ENCODE measurements at places on chromosomes 13 and 19.
A peak's percentile ranks its signal among the peaks of the same experiment; 100 is the strongest.

- DNase-seq, result no peak
These were observed 159.9 kb downstream of the KATNAL1 start for GRCh38 chr13:30147421-30147820.

DNA sequence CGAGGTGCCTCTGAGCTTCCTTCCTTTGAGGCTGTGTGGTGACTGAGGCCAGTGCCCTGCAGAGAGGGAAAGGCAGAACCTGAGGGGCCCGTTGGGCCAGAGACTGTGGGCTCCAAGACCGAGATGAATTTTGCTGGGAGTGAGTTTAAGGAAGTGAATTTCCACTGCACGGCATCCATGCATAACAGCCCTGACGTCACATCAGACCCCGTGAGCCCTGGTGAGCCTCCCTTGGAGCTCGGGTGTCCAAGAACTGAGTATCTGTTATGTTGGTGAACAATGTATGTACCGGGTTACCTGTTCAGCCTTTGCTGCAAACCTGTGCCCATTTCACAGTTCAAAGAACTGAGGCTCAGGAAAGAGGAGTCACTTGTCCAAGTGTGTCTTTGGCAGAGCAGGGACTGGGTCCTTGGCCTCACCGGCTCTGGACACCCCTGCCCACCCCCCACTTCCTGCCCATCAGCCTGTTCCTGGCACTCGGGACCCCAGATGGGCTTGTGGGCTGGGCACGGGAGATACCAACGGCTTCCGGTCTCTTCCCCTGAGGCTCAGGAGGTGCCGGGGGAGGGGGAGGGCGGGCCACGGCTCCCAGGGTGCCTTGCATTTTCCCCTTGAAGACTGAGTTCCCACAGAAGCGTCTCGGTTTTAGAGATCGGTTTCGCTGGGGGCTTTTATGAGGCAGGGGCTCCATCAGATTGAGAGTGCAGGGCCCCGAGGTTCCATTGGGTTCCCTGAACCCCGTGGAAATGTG, 33.7 kb downstream of the NFILZ start:
- no peak for DNase-seq

- no peak for DNase-seq
These were observed 78.4 kb upstream of the XPO4 start for GRCh38 chr13:20980899-20981298.

DNA sequence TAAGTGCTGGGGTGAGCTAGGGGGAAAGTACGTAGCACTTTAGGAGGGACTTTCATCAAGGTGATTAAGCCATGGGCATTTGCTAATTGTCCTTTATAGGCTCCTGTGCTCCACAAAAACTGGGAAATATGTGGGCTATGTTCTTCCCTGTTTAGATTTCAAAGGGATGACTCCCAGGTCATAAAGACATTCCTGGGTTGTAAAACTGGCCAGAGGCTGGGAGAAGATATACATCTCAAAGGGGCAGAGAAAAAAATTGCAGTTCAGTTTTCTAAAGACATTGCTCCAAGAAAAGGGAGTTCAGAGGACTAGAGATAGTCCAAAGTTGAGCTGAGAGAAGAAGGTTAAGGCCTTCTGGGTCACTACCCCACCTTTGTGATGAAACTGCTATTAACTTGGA, 204.8 kb downstream of the MYO16 start:
- DNase-seq, result no peak

- no peak for DNase-seq
These were observed 411.8 kb downstream of the ZNF536 start for GRCh38 chr19:30783936-30784335.

DNA sequence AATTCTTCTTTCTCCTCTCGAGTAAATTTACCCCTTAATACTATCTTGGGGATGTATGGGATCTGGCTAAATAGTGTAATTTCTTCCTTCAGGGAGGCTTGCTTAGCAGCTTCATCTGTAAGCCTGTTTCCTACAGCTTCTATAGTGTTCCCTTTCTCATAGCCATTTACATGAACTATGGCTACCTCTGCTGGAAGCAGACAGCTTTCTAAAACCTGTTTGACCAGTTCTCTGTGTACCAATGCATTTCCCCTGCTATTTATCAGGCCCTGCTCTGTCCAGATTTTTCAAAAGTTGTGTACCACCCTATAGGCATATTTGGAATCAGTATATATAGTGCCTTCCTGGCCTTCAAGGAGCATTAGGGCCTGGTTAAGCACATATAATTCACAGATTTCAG, 113.6 kb upstream of the PCDH9 start:
- DNase-seq, result no peak

- no peak for DNase-seq
These were observed 5.9 kb downstream of the RTBDN start for GRCh38 chr19:12828494-12828893.

DNA sequence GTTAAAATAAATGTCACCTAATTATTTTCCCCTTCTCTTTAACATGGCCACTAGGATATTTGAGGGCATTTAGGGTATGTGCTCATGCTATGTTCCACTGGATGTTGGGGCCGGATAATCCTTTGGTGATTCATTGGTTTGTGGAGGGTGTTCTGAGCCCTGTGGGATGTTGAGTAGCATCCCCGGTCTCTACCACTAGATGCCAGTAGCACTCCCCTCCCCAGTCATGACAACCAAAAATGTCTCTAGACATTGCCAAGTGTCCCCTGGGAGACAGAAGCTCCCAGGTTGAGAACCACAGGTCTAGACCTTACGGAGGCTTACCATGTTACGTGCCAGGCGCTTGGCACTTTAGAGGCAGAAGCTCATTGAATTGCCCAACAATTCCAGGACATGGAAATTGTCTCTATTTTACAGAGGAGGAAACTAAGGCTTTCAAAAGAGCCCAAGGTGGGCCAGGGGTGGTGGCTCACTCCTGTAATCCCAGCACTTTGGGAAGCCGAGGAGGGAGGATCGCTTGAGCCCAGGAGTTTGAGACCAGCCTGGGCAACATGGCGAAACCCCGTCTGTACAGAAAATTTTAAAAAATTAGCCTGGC, 14.1 kb downstream of the SHANK1 start:
- peak; percentile 43 for DNase-seq

GRCh38 chr19:30207357-30207756, 164.8 kb upstream of the ZNF536 start:
- DNase-seq, result no peak

DNA sequence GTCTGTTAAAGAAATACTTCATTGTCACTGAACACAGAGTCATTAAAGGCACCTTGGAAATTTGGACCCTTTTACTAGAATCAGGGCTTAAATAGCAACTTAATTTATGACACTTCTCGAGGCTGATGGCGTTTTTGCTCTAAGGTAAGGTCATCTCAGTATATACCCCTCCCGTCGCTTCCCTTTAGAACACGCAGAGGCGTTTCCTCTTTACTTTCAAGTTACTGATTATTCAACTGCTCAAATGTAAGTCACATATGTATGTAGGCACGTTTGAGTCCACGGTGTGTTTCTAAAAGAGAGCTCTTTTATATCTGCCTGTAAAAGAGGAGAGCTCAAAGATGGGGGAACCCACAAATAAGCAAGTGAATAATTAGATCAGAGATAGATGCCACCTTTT, 181.5 kb downstream of the TSHZ3 start:
- DNase-seq, result no peak

- DNase-seq, result no peak
These were observed 34.2 kb downstream of the MBD3L1 start for GRCh38 chr19:8866344-8866743.

DNA sequence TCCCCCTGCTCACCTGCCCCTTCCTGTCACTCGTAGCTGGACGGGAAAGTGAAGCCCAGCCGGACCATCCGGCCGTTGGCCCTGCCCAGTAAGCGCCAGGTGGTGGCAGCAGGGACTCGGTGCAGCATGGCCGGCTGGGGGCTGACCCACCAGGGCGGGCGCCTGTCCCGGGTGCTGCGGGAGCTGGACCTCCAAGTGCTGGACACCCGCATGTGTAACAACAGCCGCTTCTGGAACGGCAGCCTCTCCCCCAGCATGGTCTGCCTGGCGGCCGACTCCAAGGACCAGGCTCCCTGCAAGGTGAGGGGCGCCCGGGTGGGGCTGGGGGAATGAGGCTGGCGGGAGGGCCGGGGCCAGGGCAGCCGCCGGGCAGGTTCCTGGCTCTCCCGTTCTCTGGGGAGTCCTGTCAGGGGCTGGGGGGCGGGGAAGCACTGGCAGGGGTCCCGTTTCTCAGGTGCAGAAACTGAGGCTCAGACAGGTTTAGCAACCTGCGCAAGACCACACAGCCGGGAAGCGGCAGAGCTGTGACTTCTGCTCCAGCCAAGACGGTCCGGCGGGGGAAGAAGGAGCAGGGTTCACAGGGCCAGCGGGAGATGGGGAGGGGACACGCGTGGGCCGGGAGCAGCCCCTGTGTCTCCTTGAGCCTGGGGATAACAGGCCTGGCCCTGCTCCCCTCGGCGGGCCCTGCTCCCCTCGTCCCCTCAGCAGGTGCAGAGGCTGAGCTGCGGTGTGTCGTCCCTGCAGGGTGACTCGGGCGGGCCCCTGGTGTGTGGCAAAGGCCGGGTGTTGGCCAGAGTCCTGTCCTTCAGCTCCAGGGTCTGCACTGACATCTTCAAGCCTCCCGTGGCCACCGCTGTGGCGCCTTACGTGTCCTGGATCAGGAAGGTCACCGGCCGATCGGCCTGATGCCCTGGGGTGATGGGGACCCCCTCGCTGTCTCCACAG, 5.3 kb downstream of the GZMM start:
- DNase-seq, result no peak

DNA sequence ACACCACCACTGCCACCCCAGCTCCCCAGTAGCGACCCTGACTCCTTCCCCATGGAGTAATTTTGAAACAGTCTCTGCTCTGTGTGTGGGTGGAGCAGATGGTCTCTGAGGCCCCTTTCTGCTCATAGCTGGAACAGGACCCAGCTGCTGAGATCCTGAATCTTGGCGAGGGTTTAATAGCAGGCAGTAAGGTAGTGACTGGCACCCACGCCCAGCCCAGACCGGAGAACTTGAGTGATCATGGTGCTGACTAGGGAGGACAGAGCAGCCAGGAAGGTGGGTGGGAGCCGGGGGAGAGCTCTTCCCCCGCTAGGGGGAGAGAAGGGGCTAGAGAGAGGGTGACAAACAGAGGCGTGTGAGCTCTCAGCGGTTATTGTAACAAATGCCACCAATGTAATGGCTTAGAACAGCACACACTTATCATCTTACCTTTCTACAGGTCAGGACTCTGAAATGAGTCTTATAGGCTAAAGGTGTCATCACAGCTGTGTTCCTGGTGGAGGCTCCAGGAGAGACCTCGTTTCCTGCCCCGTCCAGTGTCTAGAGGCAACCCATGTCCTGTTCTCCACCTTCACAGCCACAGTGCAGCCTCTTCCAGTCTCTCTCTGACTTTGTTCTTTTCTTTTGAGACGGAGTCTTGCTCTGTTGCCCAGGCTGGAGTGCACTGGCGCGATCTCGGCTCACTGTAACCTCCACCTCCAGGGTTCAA, 7.2 kb upstream of the ACER1 start:
- DNase-seq, result no peak

DNA sequence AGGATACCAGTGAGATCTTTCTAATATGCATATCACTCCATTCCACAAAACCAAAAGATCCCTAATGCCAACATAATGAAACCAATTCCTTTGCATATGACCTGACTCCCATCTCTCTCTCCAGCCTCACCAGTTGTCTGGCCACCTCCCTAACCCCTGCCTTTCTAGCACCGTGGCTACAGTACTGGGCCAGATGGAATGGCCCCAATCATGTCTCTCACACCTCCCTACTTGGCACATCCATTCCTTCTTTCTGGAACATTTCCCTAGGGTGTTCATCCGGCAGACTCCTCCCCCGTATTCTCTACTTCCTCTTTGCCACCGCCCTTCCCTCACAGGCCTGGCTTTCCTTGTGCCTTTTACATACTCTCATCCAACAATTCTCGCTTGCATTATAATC, 62.0 kb downstream of the GPALPP1 start:
- no peak for DNase-seq

- no peak for DNase-seq
These were observed 22.0 kb upstream of the GJB6 start for GRCh38 chr13:20254076-20254475.

DNA sequence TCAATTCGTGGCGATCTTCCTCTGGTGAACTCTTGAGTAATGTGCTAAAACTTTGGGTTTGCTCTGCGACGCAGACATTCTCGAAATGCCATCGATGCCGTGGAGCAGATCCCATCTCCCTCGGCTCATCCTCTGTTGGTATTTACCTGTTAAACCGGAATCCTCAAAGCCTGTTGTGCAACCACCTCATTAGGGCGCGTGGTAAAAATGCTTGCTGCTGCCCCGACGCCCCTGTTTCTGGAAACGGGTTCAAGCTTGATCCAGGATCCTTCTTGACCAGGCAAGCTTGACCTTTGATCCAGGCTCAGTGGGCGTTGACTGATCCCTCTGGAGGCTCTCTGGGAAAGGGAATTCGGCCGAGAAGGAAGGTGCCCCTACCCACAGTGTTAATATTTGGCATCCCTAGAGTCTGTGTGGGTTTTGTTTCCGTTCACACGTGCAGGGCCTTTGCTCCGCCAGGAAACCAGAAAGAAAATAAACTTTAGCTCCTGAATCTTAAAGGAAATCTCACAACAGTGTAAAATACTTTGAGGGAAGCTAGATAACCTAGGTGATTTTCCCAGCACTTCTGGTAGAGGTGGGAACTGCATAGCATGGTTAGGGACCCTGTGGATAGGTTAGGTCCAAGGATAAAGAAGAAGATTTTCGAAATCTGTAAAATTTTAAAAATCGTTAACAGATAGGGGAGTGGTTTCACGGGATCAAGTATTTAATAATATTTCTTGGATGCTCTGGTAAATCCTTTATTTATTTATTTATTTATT, 1.1 kb downstream of the LSM14A start:
- DNase-seq, result no peak

DNA sequence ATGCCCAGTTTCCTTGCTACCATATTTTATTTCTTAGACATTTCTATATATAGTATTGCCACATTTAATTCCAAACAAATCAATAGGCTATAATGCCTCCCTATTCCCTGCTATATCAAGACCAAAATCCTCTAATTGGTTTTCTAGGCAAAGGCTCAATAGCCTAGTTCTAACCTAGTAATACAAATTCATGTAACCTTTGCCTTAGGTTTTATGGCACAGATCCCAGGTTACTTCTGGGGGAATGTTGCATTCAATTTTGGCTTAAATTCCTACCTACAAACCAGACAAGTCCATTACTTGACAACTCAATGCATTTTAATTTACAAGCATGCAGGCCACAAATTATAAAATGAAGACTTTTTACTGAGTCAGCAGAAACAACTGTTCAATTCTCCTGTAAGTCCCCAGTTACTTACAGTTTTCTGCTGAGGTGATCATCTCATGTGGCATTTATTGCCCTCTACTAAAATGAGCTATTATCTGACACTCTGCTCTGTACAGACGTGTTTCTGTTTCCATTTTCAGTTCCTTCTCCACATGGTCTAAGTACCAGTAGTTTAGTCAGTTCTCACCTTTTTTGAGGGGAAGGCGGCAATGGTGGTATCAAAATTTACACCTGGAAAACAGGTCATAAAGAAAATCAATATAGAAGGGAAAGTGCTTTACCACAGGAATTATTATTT, 11.7 kb downstream of the KCNRG start:
- DNase-seq, result no peak

GRCh38 chr13:49877629-49878218, 58.4 kb downstream of the SPRYD7 start:
- peak; percentile 9 for DNase-seq

- DNase-seq, result no peak
These were observed 6.3 kb upstream of the GARIN5A start for GRCh38 chr19:50482916-50483315.

- no peak for DNase-seq
These were observed 116.5 kb downstream of the NUFIP1 start for GRCh38 chr13:44872751-44873150.

GRCh38 chr19:38606131-38606530, 11.6 kb downstream of the MAP4K1 start:
- DNase-seq, result no peak

- no peak for DNase-seq
These were observed 12.0 kb upstream of the GAS6 start for GRCh38 chr13:113875837-113876281.
